Endothelial cell of umbilical vein (primary cell): ENCODE measurements at places on chromosomes 1 and 21. TPM values are rescaled to one million over a fixed set of nuclear protein-coding genes. Genes with fewer than 3 reads are reported as not detected.

Gene PLPPR4
- not detected in 2 replicates for total RNA-seq

Gene FAM151A
- total RNA-seq: not detected in 2 replicates

Gene FAM229A
- total RNA-seq: 8.6 and 11.6 TPM in 2 replicates

Gene OR2M3
- total RNA-seq: not detected in 2 replicates

Gene GBP1
- total RNA-seq: 17.8 and 28.0 TPM in 2 replicates

Gene SLC9C2
- total RNA-seq: 0.15 TPM in 1 of 2 replicates, not detected in the other

Gene LIPI
- not detected in 2 replicates for total RNA-seq

Gene LORICRIN
- not detected in 2 replicates for total RNA-seq

Gene TFF2
- total RNA-seq: not detected in 2 replicates

Gene TCHH
- not detected in 2 replicates for total RNA-seq

Gene LRRC39
- 0.40 and 0.67 TPM in 2 replicates for total RNA-seq

Gene ANKRD35
- 0.14 and 0.20 TPM in 2 replicates for total RNA-seq

Gene MIXL1
- total RNA-seq: 1.2 TPM in 2 replicates
